Right atrium auricular region (tissue), 2 donors: ENCODE measurements at places on chromosomes 3 and 15. TPM values are rescaled to one million over a fixed set of nuclear protein-coding genes. Genes with fewer than 3 reads are reported as not detected.
A peak's percentile ranks its signal among the peaks of the same experiment; 100 is the strongest.

SV2B gene
- 0.56 TPM for total RNA-seq

- H3K4me3 ChIP-seq = peak overlapping the region; percentile 59
- H3K36me3 ChIP-seq = no peaks in the 10 kb centered on the region
- H3K27me3 ChIP-seq = peaks cover 10% of the 10 kb centered on the region
- no peak overlapping the region for H3K27ac ChIP-seq
These were observed 753 bp downstream of the EPHB1 start for GRCh38 chr3:134795746-134796280.

- DNase-seq = no peak
- H3K4me1 ChIP-seq = peaks cover 12% of the 10 kb centered on the region
- H3K4me3 ChIP-seq = no peak overlapping the region
- no peaks in the 10 kb centered on the region for H3K27me3 ChIP-seq
- no peak overlapping the region for H3K27ac ChIP-seq
These were observed 166.6 kb upstream of the SMAD3 start for GRCh38 chr15:66898656-66899386.

GRCh38 chr3:47362701-47363100 lies 18.1 kb upstream of the PTPN23 start:
- no peak overlapping the region for H3K4me3 ChIP-seq
- H3K27me3 ChIP-seq = no peaks in the 10 kb centered on the region
- no peak for DNase-seq
- H3K4me1 ChIP-seq = no peaks in the 10 kb centered on the region
- H3K36me3 ChIP-seq = no peaks in the 10 kb centered on the region

DNA sequence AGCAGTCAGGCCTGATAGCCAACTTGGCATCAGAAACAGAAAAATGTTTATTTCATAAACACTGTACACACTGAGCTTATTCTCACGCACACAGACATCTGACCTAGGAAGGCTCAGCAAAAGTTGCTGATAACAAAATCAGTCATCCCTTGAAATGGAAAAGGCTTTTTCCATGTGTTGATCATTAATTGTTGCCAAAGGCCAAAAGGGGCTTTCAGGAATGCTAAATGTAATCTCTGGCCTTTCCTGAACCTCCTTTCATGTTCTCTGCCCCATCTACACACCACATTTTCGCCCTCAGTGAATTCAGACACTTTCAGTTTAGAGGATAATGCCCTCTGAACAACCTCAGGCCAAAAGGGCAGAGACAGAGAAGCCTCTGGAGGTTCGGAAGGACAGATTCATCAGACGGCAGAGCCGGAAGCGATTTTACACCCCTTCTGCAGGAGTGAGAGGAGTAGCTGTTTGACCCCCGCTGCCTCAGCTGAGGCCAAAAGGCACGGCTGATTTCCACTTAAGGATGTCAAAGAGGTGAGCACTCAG lies 14.5 kb downstream of the RTP4 start:
- no peak overlapping the region for H3K27ac ChIP-seq
- no peak overlapping the region for H3K4me3 ChIP-seq
- H3K27me3 ChIP-seq = no peaks in the 10 kb centered on the region
- H3K4me1 ChIP-seq = no peaks in the 10 kb centered on the region
- no peak for DNase-seq
- no peaks in the 10 kb centered on the region for H3K36me3 ChIP-seq
